ENCODE measurements at places on chromosomes 4 and X. TPM values are rescaled to one million over a fixed set of nuclear protein-coding genes. Genes with fewer than 3 reads are reported as not detected.
A peak's percentile ranks its signal among the peaks of the same experiment; 100 is the strongest.

Gene TMEM35A
- not detected for polyA plus RNA-seq

Gene GPR50
- not detected for polyA plus RNA-seq

Gene DMRTC1B
- not detected for polyA plus RNA-seq

Gene ITGB1BP2
- polyA plus RNA-seq: 0.44 TPM

Gene NSG1
- 68.6 TPM for polyA plus RNA-seq

Gene PPP1R2C
- polyA plus RNA-seq: not detected

Gene HERC6
- 33.9 TPM for polyA plus RNA-seq

Gene GIMD1
- not detected for polyA plus RNA-seq

Gene EDNRA
- 7.8 TPM for polyA plus RNA-seq

Gene SSX4B
- not detected for polyA plus RNA-seq

DNA sequence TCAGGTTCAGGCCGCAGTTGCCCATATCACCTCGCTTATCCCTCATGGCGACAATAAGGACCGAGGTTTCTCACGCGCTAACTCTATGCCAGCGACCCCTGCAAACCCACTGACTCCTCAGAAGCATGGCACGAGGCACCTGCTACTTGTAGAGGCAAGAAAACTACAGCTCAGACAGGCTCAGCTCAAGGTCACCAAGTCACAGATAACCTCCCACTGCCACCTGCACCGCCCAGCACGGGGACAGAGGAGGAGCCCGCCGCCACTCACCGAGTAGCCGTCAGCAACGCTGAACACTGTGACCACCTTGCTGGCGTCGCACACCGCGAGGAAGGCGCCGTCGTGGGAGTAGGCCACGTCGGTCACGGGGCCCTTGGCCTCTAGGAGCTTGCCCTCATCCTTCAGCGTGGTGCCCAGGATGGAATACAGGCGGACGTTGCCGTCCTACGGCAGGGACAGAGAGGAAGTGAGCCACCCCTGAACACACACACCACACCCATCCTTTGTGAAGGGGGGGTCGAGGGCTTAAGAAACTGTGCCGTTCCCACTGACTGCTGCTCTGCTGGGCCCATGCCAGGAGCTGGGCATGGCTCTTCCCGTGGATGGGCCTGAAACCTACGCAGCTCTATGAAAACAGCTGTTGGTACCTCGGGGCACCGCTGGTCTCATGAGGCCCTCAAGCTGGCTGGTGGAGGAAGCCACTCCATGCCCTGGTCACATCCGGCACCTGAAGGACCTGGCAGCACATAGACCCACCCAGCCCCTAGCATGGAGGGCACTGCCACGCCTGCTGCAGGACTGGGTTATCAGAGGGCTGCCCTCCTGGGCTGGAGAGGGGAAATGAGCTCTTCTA is 38.9 kb downstream of the WDR1 start:
- DNase-seq: no peak

- no peak for DNase-seq
Observed at GRCh38 chr4:152062936-152063620, 302.3 kb upstream of the GATB start.

GRCh38 chr4:113375964-113376666 is 326.7 kb downstream of the ANK2 start:
- no peak for DNase-seq

DNA sequence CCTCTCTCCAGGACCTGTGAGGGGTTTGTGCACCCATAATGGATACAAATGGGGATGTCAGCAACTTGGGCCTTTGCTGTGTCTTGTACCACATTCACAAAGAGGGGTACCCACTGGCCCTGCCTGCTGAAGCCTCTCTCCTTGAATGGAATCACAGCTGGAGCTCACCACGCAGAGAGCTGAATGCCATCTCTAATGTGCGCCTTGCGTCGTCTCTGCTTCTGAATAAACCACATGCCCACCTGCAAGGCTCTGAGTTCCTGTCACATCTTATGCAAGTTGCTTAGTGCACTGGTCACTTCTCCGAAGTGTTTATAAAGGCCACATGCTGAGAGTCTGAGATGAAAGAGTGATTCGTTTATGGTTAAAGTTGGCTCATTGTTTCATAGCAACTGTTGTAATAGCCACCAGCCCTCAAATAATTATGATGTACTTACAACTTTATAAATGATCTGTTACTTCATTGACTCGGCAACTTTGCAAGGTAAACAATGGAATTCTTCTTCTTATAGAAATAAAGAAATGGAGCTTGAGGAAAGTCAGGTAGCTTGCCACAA is 6.2 kb upstream of the PUDP start:
- DNase-seq: no peak

DNA sequence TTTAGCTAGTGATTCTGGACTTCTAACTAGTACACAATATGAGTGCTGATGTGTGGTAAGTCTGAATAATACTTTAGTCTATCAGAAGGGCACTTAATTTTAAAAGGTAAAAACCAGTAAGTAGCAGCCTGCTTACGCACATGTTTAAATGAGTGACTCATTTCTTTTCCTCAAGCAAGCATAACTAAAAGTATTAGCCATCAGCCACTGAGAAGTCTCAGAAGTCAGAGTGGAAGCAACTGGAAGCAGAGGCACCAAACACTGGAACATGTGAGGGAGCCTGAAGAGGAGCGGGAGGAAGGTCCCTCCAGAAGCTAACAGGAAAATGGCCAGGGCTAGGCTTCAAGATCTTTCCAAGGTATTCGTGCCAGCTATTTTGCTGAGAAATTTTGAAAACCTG is 257.7 kb downstream of the RAPGEF2 start:
- peak; percentile 48 for DNase-seq

DNA sequence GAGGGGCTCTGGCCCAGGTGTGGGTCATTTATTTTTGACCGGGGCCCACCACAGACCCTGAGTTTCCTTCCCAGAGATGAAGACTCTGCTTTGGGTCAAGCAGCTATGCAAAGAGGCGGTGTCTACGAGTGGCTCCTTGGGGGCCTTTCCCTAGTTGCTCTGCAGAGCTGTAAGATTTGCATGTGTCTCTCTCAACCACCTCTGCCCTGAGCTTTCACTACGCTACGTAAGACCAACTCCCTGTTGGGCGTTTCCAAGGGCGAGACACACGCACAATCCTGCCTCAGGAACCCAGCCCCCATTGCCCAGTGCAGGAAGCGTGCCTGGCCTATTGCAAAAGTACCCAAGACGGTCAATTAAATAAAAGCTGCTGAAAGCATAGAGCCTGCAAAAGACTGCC is 10.0 kb upstream of the ANOS1 start:
- DNase-seq: no peak

GRCh38 chr4:134390319-134390718 is 188.7 kb upstream of the PABPC4L start:
- DNase-seq: no peak

DNA sequence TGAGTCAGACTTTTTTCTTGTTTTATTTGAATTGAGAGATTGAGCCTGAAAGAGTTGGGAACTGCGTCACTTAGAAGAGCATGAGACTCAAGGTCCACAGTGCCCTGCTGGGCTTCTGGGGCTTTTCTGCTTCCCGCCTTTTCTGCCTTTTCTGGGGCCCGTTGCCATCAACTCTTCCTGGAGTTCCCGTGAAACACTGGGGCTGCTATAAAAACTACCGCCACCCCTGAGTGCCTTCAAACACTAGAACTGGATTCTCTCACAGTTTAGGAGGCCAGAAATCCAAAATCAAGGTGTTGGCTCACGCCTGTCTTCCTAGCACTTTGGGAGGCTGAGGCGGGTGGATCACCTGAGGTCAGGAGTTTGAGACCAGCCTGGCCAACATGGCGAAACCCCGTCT is 49.8 kb downstream of the RWDD4 start:
- DNase-seq: no peak

GRCh38 chr4:144831971-144832370 is 186.0 kb downstream of the HHIP start:
- no peak for DNase-seq

DNA sequence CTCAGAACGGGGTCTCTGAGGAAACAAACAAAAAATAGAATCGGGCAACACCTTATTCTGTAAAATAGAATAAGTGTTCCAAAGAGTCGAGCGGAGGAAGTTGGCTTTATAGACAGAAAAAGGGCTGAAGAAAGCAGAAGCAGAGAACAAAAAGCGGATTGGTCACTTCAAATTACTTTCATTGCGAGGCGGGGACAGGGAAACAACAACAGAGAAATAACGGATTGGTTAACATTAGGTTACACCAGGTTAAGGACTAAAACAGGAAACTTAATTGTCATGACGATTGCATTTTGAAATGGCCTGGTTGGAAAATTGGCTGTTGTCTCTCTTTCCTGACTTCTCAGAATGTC is 433 bp upstream of the COQ2 start:
- no peak for DNase-seq

GRCh38 chr4:138445098-138445497 is 202.9 kb upstream of the SLC7A11 start:
- no peak for DNase-seq

DNA sequence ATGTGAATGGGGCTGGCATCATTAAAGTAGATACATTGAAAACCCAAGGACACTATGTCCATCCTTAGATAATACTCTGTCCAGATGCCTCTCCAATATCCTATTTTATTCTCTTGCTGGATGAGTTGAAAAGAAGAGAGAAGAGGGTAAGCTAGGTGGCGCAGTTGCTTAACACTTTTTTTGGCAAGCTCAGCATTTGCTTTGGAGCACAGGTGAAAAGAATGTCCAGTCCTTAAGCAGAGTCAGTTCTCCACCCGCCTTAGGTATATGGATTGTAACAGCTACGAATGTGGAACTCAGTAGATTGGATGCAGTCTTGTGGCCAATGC is 208.4 kb downstream of the NWD2 start:
- peak; percentile 23 for DNase-seq

GRCh38 chr4:8726344-8726851 is 133.8 kb downstream of the CPZ start:
- no peak for DNase-seq

- DNase-seq: no peak
Observed at GRCh38 chrX:138877746-138878145, 166.2 kb upstream of the FGF13 start.

DNA sequence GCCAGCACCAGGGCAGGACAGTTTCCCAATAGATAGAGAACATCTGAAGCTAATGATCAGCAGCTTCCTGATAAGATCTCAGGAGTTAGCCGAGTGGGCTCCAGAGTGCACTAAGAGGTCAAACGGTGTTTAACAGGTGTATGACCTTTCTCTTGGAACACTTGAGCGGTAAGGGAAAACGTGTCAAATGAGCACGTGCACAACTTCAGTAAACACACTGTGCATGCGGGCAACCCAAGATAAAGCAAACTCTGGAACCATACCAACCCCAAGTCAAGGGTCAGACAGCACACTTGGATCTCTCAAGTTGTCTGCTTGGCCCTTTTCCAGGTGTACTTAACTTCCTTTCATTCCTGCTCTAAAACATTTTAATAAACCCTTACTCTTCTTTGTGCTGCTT is 1941.5 kb upstream of the PCDH10 start:
- DNase-seq: no peak

- DNase-seq: no peak
Observed at GRCh38 chr4:119209586-119209985, 2.9 kb upstream of the USP53 start.

DNA sequence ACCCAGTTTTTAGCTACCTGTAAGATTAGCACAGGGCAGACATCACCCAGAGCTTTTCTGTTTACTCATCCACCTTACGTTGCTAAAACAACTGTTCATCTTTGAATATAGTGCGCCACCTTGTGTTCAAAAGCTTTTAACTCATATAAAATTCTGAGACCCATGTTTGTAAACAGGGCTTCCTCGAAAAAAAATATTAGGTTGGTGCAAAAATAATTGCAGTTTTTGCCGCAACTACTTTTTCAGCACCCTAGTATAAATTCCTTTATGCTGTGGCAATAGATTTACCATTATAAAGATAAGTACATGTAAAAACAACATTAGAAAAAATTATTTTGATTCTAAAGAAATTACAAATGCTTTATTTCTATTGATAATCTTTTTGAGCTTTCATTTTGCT is 147.9 kb downstream of the LRBA start:
- peak; percentile 23 for DNase-seq

- DNase-seq: no peak
Observed at GRCh38 chrX:13203271-13203670, 116.6 kb downstream of the ATXN3L start.

GRCh38 chr4:86561256-86561655 is 32.9 kb upstream of the PTPN13 start:
- DNase-seq: no peak

DNA sequence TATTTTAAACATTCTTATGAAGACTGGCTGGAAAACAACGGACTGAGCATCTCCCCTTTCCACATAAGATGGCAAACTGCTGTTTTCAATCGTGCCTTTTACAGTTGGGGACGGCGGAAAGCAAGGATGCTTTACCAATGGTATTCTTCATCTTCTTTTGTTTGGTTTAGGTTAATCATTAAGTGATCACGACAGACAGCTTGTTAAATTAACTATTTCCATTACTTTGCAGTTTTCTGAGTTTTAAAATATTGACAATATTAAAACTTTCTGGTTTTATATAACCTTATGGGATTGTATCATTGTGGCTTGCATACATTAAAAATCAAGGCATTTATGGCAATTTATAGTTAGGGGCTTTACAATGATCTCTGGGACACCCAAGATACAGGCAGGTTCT is 3.8 kb downstream of the MBTPS2 start:
- no peak for DNase-seq

- peak; percentile 67 for DNase-seq
Observed at GRCh38 chrX:22365460-22365859, 92.7 kb downstream of the CBLL2 start.

DNA sequence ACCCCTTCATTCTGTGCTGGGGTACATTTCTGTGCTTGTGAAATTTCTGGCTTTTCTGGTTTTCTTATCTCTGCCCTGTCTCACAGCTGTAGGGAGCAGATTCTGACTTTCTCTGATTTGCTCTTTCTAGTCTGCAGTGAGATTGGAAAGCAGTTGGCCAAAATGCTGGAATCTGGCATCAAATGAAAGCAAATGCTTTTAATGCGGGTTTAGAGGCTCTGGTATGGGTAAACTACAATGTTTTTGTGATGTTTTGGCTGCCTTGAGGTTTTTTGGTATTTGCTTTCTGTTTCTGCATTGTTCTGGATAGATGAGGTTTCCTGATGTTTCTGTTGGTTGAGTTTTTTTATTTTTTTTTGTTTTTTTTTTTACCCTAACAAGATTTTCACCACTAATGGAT is 23.8 kb downstream of the SMIM20 start:
- no peak for DNase-seq

GRCh38 chr4:163121689-163122088 is 45.0 kb downstream of the NAF1 start:
- DNase-seq: no peak

GRCh38 chr4:175309041-175309440 is 390.9 kb downstream of the ADAM29 start:
- DNase-seq: no peak

- no peak for DNase-seq
Observed at GRCh38 chrX:123906557-123907316, 46.9 kb downstream of the XIAP start.

- DNase-seq: no peak
Observed at GRCh38 chr4:115537387-115537786, 424.0 kb upstream of the NDST4 start.
